ENCODE measurements at places on chromosomes 1 and 21.
A peak's percentile ranks its signal among the peaks of the same experiment; 100 is the strongest.

DNA sequence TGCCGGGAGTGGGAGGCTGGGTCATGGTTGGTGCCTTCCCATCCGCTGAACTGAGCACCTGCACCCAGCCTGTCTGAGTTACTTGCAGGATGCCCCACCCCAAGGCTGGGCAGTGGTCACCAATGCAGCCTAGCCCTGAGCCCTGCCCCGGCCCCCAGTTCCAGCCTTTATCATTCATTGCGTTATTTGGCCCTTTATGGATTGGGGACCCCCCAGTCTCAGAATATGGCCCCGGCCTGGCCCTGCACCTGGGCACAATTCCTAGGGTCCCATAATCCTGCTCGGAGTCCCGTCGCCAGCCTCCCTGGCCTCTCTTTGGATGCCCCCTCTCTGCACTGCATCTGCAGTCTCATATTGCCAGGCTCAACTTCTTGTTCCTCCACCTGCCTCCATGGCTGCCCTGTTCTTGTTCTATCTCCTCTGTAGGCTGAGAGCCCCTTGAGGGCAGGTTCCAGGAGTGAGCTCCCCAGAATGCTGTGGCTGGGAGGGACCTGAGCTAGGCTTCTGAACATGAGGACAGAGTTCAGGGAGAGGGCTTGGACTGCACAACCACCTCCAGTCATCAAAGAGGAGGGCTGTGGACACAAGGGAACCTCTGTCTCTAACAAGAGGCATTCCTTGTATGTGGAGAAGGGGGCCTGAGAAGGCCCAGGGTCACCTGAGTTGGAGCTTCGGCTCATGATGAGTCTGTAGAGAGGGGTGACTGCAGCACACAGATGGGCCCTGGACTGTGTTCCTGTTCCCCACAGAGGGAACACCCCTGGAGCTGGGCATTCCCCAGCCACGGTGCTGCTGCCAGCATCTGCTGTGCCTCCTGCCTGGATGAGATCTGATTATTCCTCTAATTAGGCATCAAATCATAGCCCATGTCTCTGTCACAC, 1.1 kb upstream of the KNCN start:
- no peak for DNase-seq

GRCh38 chr21:32929633-32930038, 96.1 kb upstream of the OLIG2 start:
- no peak for DNase-seq

DNA sequence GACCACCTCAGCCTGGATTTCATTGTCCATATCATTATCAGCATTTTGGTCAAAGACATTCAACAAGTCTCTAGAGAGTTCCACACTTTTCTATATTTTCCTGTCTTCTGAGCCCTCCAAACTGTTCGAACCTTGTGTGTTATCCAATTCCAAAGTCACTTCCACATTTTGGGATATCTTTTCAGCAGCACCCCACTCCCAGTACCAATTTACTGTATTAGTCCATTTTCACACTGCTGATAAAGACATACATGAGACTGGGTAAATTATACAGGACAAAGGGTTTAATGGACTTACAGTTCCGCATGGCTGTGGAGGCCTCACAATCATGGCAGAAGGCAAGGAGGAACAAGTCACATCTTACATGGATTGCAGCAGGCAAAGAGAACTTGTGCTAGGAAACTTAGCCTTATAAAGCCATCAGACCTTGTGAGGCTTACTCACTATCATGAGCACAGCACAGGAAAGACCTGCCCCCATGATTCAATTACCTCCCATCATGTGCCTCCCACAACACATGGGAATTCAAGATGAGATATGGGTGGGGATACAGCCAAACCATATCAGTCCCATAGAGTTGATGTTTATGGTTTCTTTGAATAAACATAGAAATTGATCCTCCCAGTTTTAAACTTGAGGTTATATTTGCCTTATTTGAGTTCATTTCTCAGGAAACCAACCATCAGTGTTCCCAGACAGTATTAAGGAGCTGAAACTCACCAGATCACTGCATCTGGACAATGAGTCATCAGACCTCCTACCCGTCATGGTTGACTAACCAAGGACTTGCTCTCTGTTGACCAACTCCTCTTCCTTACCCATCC, 322.7 kb upstream of the DUSP10 start:
- DNase-seq: no peak

GRCh38 chr1:114009393-114009792, 30.1 kb downstream of the OLFML3 start:
- no peak for DNase-seq

GRCh38 chr1:109163551-109163950, 49.6 kb downstream of the ELAPOR1 start:
- DNase-seq: no peak

DNA sequence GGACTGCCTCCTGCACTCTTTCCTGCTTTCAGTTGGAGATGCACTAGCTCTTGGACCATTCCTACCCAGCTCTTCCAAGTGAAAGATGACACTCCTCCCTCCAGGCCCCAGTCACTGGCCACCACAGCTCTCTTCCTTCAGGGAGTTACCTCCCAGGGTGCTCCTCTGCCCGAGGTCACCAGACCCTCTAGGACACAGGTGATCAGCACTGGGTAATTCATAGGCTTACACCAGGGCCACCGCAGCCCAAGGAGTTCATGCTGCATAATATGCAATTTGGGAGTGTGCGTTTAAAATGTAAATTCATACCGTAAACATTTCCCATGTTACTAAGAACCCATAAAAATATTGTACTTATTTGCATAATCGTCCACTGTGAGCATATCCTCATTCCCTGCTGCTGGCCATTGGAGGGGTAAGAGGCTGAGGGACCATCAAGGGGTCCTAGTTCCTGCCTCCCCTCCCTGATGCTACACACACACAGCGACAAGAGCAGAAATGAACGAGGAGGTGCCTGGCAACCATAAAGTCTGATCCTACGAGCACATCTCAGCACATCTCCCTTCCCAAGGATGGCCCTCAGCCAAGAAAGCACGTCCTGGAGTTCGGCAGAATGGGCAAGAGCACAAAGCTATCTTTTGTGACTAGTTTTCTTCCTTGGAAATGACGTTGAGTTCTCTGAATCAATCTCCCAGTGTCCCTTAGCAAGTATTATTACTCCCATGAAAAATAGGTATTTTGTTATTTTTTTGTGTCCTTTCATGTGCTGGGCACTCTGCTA, 222.9 kb upstream of the RAB4A start:
- peak; percentile 19 for DNase-seq

DNA sequence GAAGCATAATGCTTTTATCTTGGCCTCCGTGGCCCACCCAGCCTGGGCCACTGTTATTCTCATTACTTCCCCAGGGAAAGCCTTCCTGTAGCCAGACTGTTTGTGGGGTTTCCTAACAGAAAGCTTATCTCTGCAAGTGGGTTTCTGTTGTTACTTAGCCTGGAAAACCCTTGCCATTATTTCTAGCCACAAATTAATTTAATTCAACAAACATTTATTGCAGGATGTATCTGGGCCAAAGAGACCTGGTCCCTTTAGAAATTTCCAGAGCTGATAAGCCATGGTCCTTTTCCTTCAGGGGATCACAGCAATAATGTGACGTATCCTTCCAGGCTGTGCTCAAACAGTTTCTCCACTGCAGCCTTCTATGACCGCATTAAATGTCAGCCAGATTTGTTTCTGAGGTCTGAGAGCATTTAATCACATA, 20.9 kb downstream of the TNN start:
- DNase-seq: no peak

- no peak for DNase-seq
These were observed 99.6 kb downstream of the CENPF start for GRCh38 chr1:214702556-214702955.

DNA sequence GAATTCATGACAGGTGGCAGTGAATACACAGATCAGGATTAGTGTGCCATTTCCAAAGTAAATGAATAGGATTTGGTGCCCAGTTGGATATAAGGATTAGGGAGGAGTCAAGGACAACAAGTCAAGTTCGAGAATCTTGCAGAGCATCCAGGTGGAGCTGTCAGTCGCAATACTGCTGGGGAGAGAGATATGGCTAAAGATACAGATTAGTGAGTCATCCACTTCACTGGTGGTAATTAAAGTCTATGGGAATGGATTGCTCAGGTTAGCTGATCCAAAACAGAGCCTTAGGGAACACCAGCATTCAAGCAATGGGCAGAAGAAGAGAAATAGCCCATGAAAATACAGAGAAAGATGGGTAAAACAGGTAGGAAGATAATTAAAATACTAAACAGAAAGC, 26.8 kb downstream of the BCAS2 start:
- no peak for DNase-seq

- DNase-seq: no peak
These were observed 93.7 kb downstream of the TNNI3K start for GRCh38 chr1:74328851-74329250.

DNA sequence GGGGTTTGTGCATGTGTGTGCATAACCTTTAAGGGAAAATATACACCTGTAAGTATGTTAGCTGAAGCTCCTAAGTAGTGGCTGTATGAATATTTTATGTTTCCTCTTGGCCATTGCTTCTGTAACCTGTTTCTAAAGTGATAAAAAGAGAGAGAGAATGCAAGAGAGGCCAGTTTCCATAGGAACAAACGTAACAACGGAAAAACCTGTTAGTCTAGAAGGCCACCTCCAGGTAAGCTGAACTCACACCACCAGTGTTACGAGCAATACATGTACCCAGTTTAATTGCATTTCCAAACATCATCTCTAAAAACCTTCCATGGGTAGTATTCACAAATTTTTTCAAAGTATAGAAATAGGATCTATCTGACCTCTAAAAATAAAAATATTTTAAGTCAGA, 63.1 kb downstream of the PLPPR4 start:
- no peak for DNase-seq

GRCh38 chr21:32537569-32537881, 47.8 kb downstream of the TCP10L start:
- DNase-seq: no peak

DNA sequence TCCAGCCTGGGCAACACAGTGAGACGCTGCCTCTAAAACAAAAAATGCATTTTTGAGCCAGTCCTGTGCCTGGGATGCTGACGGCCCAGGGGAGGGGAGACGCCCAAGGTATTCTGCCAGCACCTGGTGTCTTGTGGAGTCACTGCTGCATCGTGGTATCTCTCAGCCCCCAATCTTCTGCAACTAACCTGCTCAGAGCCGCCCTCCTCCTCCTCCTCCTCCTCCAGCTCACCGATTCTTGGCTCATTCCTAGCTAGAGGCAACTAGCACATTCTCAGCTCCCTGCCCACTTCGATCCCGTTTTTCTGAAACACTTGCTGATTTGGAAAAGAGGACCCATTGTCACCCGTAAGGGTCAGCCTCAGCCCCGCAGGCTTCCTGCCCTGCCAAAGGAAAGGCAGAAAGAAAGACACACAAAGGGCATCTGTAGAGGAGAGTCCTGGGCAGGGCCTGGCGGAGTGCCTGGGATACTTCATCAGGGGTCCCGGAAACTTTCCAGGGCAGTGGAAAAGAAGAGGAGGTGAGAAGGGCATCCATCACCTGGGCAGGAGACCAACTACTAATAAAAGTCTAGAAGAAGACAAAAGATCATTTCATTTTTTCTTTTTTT, 20.7 kb downstream of the GPR157 start:
- DNase-seq: no peak

GRCh38 chr1:180494370-180494769, 8.0 kb downstream of the ACBD6 start:
- DNase-seq: no peak

DNA sequence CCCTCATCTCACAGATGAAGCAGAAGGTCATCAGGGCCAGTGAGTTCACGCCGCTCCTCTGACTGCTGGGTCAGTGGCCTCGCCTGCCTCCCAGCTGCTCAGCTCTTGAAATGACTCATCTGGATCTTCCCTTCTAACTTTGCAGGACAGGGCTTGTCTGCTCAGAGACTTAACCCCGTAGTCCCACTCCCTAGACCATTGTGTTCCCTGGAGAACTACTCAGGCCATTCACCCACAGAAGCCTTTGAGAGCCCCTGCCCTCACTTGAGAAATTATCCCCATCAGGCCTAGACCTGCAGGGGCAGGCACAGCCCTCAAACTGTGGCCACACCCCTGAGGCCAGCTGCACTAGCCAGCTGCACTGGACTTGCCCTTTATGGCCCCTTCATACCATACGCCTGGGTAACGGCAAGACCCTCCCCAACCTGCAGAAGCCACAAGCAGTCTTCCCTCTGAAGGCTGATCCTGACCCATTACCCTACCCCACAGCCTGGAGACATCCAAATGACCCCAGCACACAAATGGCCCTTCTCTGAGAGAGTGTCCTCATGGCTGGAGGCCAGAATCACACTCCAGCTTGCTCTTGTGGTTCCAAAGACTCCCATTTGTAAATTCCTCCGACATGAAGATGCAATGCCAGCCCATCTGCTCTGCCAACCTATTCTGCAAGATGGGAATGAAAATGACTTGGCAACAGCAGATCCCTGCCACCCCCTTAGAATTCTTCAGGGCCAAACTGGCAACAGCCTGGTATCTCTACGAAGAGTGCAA, 33.2 kb downstream of the RCSD1 start:
- no peak for DNase-seq

- no peak for DNase-seq
These were observed 94.3 kb upstream of the C1orf105 start for GRCh38 chr1:172326136-172326535.

DNA sequence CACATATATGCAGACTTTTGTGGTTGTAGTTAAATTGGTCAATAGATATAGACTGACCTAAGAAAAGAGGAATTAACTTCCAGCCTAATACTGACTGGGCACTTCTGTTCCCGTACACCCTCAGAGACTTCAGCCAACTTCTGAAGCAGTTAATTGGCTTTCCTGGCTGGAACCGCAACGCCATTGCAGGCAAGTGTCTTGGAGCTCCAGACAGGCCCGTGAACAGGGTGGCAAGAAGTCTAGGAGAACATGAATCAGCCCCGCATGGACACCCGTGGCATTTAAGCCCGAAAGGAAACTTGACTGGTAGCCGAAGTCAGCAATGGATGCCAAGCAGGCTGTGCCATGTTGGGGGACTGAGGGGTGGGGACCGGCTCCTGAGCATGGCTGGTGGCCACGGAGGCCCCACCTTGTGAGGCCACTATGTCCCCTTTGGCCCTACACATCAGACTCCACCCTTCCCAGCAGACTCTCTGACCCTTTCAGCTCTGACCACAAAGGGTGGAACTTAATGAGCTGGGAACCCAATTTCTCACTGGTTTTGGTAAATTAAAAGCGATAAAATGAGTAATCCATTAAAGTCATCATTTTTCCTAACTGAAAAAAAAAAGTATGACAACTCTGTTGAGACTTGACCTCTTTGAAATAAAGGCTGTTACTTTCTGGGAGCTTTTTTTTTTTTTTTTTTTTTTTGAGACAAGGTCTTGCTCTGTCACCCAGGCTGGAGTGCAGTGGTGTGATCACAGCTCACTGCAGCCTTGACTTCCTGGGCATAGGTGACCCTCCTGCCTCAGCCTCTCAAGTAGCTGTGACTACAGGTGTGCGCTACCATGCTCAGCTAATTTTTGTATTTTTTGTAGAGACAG, 54.1 kb downstream of the RUNX1 start:
- DNase-seq: no peak
